ENCODE measurements at places on chromosomes 1 and 21.

GRCh38 chr21:38888991-38889561 is 83.3 kb downstream of the ETS2 start:
- DNase-seq, result no peak

DNA sequence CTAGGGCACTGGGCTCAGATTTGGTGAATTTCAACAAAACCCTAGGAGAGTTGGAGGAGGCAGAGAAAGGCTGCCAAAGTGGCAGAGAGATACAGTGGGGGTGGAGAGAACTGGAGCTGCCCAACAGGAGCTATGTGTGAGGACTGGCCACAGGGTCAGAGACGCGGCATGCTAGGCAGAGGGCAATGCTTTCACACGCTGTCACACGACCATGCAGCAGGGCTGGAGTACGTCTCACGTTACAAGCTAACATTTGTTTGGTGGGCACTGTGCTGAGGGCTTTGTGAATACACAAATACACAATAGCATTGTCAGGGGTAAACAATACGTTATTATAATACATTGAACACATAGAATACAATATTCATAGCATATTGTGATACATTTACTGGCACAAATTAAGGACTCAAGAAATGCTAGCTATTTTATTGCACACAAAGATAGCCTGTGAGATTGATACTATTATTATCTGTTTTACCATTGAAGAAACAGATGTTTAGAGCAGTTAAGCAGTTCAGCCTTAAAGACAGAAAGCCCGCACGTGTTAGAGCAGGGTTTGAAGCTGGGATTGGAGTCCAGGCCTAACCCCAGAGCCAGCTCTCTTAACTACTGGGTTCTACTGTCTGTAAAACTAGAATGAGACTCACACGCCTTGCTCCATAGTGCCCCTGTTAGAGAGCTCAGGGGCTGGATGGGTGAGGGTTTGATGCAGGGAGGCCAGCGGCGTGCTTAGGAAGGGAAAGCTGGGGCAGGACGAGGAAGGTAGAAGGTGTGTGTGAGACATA is 4.5 kb downstream of the RAB7B start:
- DNase-seq, result no peak

DNA sequence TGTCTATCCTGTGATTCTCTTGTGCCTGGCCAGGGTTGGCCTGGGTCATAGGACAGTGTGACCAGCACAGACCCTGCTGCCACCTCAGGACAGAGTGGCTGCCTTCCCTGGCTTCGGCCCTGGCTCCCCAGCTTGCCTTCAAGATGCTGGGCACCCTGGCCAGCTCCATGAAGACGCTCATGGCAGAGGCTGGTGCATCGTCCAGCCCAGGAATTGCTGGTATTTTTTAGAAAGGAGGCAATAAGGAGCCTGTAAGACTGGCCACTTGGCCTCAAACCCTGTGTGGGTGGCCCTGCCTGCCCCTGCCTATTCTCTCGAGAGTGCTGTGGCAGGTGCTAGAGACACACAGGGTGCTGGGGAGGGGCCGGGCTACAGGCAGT is 70.4 kb upstream of the ACTRT2 start:
- DNase-seq, result no peak

GRCh38 chr1:208183977-208184911 is 59.9 kb downstream of the PLXNA2 start:
- no peak for DNase-seq

DNA sequence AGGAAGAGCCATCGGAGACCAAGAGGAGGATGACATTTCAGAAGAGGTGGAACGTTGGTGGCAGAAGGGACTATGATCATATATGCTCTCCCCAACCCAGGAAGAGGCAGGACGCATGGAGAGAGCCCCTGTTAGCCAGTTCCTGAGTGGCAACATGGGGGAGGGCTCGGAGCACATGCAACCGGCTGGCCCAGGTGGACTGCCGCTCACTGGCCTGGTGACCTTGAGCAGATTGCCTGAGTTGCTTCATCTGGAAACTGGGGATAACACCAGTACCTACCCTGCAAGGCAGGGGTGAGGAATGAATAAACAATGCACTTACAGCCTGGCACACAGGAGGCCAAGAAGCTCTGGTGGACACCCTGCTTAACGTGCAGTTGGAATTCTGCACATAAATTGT is 29.0 kb downstream of the SYT6 start:
- DNase-seq, result no peak

All from NCI-H2081 (cell line).